ENCODE measurements at places on chromosomes 7 and 10. TPM values are rescaled to one million over a fixed set of nuclear protein-coding genes. Genes with fewer than 3 reads are reported as not detected.

Gene FAM20C
- polyA plus RNA-seq, result 14.0 TPM

Gene UTF1
- 5.3 TPM for polyA plus RNA-seq

Gene LAMB4
- polyA plus RNA-seq, result 2.8 TPM

Gene LIPK
- not detected for polyA plus RNA-seq

Gene UCN3
- not detected for polyA plus RNA-seq

Gene HOXA7
- 13.1 TPM for polyA plus RNA-seq

Gene SEMA3E
- 0.36 TPM for polyA plus RNA-seq

Gene PIK3CG
- polyA plus RNA-seq, result 9.3 TPM

Gene TUBB8
- polyA plus RNA-seq, result 1.4 TPM

Gene EXOSC1
- 31.4 TPM for polyA plus RNA-seq

Gene FGFR2
- polyA plus RNA-seq, result 23.2 TPM

Gene GIMAP7
- polyA plus RNA-seq, result 3.4 TPM

Gene LAMB1
- 43.1 TPM for polyA plus RNA-seq

Gene WNT2
- 6.5 TPM for polyA plus RNA-seq

Gene C10orf67
- polyA plus RNA-seq, result 11.1 TPM

Gene FAM25A
- polyA plus RNA-seq, result not detected

Gene WNT8B
- 0.20 TPM for polyA plus RNA-seq

Gene HOXA5
- polyA plus RNA-seq, result 7.6 TPM

Gene MGMT
- 32.8 TPM for polyA plus RNA-seq

Gene MNX1
- 1.5 TPM for polyA plus RNA-seq

Gene GRID2IP
- 0.34 TPM for polyA plus RNA-seq

Gene PDE6C
- polyA plus RNA-seq, result 0.09 TPM

Gene PRKCQ
- polyA plus RNA-seq, result 2.9 TPM

Gene DEPP1
- polyA plus RNA-seq, result 29.1 TPM

Gene PRF1
- 2.2 TPM for polyA plus RNA-seq

Gene DDC
- polyA plus RNA-seq, result 4.1 TPM

Gene NACAD
- polyA plus RNA-seq, result 8.7 TPM

Gene SLC39A12
- 0.38 TPM for polyA plus RNA-seq

Gene RAMP3
- polyA plus RNA-seq, result 9.1 TPM

Gene MYL10
- polyA plus RNA-seq, result not detected

Gene ZNF485
- polyA plus RNA-seq, result 5.8 TPM

Gene MMP21
- not detected for polyA plus RNA-seq

Gene FXYD4
- 2.6 TPM for polyA plus RNA-seq

Gene FAM221A
- polyA plus RNA-seq, result 29.5 TPM

Gene BHLHA15
- polyA plus RNA-seq, result not detected

Gene SLC16A12
- 2.8 TPM for polyA plus RNA-seq

Gene FZD1
- polyA plus RNA-seq, result 5.9 TPM

Measured in testis (tissue), 5 donors.